ENCODE measurements at places on chromosomes 7 and 10.

GRCh38 chr10:73054286-73054685 lies 42.4 kb downstream of the P4HA1 start:
- no peak for DNase-seq

DNA sequence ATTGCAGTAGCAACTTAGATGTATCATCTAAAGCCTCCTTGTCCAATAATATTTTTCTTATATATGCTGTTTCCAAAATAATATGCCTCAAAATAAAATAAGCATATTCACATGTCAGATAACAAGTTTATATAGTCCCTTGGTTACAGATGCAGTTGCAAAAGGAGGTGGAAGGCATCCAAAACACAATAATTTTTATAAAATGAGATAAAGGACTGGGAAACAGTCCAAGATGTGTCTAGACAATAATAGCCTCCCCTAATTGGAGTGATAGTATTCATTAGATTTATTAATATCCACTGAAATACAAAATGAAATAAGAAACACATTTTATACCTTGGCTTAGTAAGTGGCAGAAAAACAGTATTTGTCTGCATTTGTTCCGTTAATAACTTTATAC lies 30.3 kb downstream of the BCAP29 start:
- DNase-seq, result no peak

GRCh38 chr10:119860866-119861607 lies 11.6 kb downstream of the MCMBP start:
- no peak for DNase-seq

GRCh38 chr7:11539853-11540252 lies 292.1 kb downstream of the THSD7A start:
- DNase-seq, result no peak

- DNase-seq, result no peak
These were observed 4.0 kb upstream of the LEP start for GRCh38 chr7:128236924-128237586.

- no peak for DNase-seq
These were observed 175.1 kb downstream of the COBL start for GRCh38 chr7:51141451-51142003.

DNA sequence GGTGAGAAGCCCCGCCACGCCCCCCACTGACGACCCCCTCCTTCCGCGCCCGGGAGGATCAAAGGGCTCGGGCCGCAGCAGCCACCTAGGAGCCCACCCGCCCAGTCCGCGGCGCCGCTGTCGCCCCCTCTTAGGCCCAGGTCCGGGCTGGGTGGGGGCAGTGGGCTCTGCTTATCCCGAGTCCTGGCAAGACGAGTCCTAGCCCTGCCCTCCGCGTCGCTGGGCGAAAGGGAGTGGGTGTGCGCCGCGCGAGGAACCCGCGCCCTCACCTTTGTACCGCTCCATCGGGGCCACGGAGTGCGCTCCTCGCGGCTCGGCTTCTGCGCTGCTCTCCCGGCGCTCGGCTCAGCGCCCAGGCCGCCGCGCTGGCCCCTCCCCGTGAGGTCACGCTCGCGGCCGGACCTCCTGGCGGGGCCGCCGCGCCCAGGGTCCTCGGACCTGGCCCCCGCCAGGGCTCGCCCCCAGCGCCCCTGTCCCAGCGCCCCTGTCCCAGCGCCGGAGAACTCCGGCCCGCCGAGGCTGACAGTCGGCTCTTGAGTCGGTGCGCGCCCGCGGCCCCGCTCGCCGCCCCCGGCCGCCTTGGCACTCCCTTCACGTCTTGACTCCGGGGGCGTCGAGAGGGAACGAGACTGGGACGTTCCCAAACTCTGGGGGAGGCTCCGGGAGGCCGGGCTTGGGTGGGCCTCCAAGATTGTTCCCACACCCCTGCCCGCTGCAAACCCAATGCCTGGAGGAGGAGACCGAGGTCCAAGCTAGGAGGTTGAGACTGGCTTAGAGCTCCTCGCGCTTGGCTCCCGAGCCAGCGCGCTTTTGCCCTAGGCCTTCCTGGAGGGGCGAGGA lies at the start of gene AFAP1L2:
Gene AFAP1L2, minus strand, starts transcription at position 332 of the 840 bp plus-strand sequence. Its CDS starts 47 bp downstream, at position 285.
- DNase-seq, result no peak

- no peak for DNase-seq
These were observed 176.1 kb downstream of the DIP2C start for GRCh38 chr10:513393-513792.
